ENCODE measurements at places on chromosomes 11 and 22.

GRCh38 chr11:34243600-34244464, 114.0 kb downstream of the ABTB2 start:
- no peak for DNase-seq

GRCh38 chr22:28425211-28425610, 254.4 kb downstream of the TTC28 start:
- no peak for DNase-seq

GRCh38 chr22:32917577-32918354, 116.3 kb downstream of the TIMP3 start:
- DNase-seq = no peak

DNA sequence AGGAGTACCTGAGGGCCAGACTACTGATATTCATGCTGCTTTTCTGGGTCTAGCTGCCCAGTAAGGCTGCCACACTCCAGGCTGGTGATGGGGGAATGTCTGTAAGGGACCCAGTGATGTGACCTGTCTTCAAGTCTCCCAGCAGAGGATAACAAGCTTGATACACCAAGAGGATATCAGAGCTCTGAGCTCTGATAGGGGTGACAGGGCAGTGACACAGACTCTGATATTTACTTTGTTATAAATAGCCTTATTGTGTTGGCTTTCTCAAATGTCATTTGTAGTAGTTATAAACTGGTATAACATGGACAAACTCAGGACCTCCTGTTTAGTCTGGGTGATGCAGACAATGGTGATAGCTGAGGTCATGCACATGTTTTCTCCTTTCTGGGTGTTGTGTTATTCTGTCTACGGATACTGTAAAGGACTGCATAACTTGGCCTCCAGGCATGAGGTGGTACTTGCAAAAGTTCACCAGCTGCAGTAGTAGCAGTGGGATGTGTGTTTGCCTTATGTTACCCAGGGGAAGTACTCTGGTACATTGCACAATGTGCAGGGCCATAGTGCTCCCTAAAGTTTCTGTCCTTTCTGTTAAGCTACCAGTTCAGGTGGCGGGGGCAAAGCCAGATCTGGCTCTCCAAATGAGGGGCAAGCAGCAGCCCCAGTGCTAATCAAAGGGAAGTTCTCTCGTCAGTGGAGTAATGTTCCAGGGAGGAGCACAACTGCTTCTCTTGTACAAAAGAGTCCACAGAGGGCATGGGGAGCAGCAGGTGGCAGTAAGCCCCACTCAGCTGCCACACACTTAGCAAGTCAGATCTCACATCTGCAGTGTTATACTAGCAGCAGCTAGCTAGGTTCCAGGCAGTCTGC, 812.2 kb downstream of the JRKL start:
- DNase-seq = peak; percentile 16

- no peak for DNase-seq
Measured at GRCh38 chr11:113279591-113279990, 34.8 kb upstream of the TTC12 start.

DNA sequence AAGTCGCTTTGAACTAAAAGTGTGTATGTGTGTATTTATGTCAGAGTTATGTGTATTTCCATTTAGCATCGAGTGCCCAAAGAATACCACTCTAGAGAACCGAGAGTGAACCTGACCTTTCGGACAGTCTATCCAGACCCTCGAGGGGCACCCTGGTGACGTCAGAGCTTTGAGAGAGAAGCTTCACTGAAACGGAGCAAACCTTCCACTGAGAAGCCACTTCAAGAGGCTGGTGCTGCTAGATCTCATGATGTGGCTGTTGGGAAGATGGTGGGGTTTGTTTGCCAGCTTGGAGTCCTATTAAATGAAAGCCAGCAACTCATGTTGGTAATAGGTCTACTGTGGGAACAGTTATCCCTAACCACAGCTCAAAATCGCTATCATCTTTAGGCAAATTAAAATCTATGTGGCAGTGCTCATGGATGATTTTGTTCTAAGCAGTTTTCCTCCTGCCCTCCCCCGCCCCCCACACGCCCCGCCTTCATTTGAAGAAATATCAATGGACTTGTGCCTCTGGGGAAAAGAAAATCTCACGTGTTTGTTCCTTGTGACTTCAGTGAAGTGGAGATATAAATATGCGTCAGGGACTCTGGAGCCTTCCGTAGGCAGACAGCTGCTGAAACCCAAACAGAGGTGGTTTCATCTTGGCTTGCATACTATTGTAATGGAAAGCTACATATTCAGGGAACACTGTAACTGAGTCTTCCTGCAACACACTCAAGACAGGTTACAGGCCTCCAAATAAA, 22.4 kb upstream of the C11orf96 start:
- DNase-seq = no peak

GRCh38 chr11:23680488-23681230, 816.2 kb upstream of the LUZP2 start:
- DNase-seq = no peak

DNA sequence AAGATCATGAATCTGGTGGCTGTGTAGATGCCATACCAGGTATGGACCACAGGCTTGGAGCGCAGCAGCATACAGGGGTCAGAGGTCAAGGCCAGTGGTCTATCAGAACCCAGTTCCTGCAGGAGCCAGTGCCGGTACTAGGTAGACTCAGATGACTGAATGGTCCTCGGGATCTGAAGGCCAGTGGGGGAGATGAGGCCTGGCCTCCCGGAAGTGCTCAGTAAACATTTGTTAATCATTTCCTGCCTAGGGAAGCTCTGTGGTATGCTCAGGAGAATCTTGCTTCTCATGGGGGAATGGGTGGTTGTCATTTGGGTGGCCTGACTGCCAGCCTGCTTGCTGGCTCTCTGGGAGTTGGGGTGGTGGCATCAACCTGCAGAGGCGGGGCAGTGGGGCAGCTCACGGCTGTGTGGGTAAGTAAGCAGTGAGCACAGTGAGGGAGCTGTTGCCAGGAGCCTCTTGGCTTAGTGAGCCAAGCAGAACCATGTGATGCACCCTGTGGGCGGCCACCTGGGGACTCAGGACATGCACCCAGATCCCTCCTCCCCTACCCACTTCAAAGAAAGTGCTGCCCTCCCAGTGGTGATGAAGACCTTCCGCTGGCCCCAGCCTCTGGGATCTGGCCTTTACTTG, 33.0 kb downstream of the PTPRJ start:
- no peak for DNase-seq
